Lower leg skin (tissue), 4 donors: ENCODE measurements at places on chromosomes 1 and 21. TPM values are rescaled to one million over a fixed set of nuclear protein-coding genes. Genes with fewer than 3 reads are reported as not detected.

DNA sequence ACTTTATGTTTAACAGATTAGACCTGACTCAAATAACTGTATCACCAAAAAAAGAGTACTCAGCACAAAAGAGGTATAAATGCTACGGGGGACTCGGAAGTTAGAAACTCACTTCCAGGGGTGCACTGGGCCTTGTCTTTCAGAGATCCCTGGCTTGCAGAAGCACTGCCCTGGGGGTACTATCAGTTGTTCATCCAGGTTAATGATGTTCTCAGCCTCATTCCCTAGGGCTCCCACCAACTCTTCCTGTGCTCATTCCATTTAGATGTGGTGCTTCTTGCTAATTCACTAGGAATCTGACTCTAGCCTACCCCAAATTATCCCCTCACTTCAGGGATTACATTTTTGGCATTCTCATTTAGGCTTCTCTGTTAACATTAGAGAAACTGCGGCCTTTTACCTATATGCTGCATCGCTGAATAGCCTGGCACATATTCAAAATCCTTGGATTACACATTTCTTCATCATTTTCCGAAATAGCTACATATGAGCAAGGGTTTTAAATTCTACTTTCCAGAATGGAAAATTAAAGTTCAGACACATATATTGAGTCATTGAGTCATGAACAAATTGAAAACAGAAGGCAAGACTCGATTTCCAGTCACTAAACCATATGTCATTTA is 338.5 kb downstream of the KCTD3 start:
- DNase-seq = no peak

- no peak for DNase-seq
Observed at GRCh38 chr1:107459204-107459904, 318.5 kb downstream of the NTNG1 start.

GRCh38 chr21:31798842-31799704 is 67.2 kb upstream of the SCAF4 start:
- DNase-seq = no peak

- DNase-seq = no peak
Observed at GRCh38 chr1:179058487-179059483, 23.1 kb upstream of the TOR3A start.

OBSCN gene
- total RNA-seq = 17.8 TPM

CYP4B1 gene
- 55.3 TPM for total RNA-seq
